ENCODE measurements at places on chromosomes 7 and 10.

GRCh38 chr7:80600046-80600445 lies 38.4 kb upstream of the CD36 start:
- DNase-seq: no peak

DNA sequence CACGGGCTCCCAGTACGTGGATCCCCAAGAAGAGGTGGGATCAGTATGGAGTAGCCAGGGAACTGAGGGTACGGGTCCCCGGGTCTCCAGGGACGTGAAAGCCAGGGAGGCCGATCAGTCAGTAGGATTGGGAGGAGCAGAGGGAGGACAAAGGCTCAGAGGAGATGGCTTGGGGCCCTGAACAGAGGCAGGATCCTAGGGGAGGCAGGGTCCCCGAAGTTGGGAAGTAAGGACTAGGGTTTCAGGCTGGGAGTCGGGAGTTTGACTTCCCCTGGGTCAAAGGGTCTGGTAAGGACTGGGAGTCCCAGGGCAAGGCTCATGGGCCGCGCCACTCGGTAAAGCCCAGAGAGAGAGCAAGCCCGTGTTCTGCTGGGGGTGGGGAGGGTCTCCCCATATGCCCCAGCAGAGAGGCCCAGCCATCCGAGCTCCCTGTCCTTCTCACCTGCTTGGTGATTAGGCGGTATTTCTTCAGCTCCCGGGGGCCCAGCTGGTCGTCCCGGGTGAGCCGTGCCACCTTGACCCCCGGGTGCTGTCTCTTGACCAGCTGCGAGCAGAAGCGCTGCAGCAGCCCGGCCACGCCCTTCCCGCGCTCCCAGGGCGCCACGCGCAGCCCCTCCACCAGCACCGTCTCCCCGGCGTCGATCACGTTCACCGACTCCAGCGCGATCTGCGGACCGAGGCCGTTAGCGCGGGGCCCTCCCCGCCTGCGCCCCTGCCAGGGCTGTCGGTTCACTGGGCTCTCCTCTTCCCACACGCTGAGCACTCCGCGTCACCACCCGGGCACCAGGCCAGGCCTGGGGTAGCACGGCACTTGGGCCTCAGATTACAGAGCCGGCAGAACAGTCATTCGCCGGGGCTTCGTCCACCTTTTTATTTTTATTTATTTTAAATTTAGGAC lies 7.0 kb downstream of the NAT16 start:
- DNase-seq: peak; percentile 36

GRCh38 chr10:130025811-130026485 lies 61.9 kb upstream of the EBF3 start:
- no peak for DNase-seq

GRCh38 chr10:47332946-47333345 lies 10.7 kb downstream of the GDF2 start:
- DNase-seq: no peak

- DNase-seq: no peak
Observed at GRCh38 chr7:147438216-147438615, 1152.3 kb upstream of the C7orf33 start.

- no peak for DNase-seq
Observed at GRCh38 chr10:106136175-106136574, 1028.3 kb downstream of the SORCS1 start.

DNA sequence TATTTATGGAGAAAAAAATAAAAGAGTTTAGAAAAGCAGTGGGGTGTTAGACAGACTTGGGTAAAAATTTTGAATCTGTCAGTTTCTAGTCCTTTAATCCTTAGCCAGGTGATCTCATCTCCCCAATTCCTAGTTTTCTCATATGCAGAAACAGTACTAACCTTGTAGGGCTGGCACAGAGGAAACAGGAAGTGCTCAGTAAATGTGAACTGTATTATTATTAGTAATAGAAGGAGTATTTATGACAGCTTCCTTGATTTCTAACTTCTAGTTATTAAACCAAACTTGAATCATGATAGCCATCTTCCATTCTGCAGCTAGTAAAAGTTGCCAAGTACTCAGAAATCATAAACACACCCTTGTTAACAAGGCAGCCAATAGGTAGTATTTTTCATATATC lies 12.5 kb downstream of the TBX20 start:
- DNase-seq: no peak

GRCh38 chr10:47326927-47327330 lies 4.7 kb downstream of the GDF2 start:
- DNase-seq: no peak

GRCh38 chr7:155551785-155552611 lies 5.6 kb upstream of the CNPY1 start:
- no peak for DNase-seq

DNA sequence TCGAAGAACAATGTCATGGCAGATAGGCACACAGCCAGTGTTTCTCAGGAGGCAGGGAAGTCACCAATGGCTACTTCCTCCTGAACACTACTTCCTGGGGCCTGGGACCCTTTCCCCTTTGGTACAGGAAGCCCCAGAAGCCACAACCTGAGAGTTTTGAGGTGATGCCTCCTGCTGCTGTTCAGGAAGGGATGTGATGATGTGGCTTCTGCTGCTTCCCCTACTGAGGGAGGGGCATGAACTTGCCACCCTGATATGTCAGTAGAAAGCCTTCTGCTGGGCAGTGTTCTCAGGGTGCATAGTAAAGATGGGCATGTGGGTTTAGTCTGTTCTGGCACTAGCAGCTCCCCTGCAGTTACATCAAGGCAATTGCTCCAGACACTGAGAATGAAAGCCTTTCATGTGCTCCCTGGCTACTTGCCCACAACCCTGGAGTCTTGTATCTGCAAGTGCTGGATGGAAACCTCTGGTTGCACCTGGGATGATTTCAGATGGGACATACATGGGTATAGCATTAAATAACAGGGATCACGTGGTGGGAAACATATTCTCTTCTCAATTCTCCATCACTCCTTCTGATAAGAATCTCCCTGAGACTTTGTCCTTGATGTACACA lies 69.3 kb downstream of the ADRA2A start:
- DNase-seq: no peak

DNA sequence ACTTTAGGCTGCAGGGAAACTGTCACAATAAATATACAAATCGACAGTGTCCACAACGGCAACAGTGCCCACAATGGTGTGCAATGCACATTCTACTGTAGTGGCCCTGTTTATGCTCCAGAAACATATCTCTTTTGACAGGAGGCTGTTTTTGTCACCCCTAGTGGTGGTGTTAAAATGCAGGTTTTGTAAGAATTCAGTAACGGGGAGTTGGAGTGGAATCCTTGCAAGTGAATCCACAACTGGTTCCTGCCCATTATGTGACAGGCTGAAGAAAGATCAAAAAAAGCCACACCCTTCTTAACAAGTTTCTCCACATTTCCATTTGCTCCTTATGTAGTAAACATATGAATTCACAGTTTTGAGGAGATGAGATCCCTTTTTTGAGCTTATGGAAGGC lies 58.5 kb downstream of the BEND7 start:
- DNase-seq: no peak

DNA sequence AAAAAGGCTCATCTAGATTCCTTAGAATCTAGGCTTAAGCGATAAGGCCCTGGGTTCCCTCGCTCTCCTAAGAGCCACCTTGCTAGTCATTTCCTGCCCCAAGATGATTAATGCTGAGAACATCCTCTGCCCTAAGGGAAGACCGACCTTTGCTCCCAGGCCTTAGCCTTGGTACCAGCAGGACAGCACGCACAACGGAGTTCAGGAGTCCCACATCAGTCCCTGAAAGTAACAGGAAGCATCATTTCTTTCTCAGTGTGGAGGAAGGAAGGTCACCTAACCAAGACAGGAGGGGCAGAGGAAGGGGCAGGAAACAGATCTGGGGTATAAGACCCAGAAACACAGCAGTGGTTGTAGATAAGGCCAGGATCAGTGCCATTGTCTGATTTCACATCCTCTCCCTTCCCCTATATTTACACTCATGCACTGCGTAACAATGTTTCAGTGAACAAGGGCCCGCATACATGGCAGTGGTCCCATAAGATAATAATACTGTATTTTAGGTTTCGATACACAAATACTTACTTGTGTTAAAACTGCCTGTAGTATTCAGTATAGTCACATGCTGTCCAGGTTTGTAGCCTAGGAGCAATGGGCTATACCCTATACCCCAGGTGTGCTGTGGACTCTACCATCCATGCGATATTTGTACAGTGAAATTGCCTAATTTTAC lies 8.1 kb upstream of the FAM107B start:
- DNase-seq: no peak

- no peak for DNase-seq
Observed at GRCh38 chr7:35261476-35262285, 7.8 kb upstream of the TBX20 start.

DNA sequence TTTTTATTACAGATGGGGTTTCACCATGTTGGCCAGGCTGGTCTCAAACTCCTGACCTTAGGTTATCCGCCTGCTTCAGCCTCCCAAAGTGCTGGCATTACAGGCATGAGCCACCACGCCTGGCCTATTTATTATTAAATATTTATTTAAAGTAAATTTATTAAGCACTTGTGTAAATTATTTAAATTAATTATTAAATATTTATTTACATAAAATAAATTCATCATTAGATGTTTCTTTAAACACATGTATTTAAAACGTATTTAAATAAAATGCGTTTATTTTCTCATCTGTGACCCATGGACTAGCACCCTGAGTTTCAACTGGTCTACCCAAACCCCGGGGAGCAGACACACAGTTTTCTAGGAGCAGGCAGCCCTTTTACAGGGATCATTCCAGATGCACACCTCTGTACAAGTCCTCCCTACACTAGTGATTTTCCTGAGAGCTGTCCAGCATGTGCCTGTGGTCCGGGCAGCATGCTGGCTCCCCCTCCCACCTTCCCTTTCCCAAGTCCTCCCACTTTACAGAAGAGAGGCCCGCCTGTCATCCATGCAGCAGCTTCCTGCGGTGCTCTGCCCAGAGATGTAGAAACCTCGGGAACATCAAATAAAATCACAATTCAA lies 89.2 kb upstream of the ATP6V0A4 start:
- no peak for DNase-seq

GRCh38 chr10:12500381-12501303 lies 151.3 kb downstream of the CAMK1D start:
- DNase-seq: no peak

GRCh38 chr10:121154310-121154709 lies 303.1 kb downstream of the WDR11 start:
- no peak for DNase-seq

- no peak for DNase-seq
Observed at GRCh38 chr7:97021747-97022490, 2.7 kb downstream of the DLX5 start.

GRCh38 chr7:72445075-72445474 lies 32.9 kb upstream of the CALN1 start:
- no peak for DNase-seq

DNA sequence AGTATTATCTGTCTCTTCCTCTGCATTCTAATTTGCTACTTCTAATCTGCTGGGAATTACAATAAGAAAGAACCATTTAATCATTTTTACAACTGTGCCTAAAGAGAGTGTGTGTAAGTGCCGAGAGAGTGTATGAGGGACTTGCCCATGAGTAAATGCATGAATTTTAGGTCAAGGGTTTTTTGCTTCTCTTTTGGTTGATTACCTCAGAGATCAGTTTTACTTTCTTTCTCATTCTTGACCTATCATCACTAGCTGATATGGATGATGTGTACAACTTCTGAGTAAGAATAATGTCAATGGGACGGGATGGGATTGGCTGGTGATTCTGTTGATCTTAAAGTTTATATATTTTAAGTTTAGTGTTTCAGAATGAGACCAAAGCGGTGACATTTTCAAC lies 47.8 kb downstream of the IKZF1 start:
- DNase-seq: no peak

GRCh38 chr7:50261593-50261992 lies 42.9 kb upstream of the IKZF1 start:
- DNase-seq: no peak

DNA sequence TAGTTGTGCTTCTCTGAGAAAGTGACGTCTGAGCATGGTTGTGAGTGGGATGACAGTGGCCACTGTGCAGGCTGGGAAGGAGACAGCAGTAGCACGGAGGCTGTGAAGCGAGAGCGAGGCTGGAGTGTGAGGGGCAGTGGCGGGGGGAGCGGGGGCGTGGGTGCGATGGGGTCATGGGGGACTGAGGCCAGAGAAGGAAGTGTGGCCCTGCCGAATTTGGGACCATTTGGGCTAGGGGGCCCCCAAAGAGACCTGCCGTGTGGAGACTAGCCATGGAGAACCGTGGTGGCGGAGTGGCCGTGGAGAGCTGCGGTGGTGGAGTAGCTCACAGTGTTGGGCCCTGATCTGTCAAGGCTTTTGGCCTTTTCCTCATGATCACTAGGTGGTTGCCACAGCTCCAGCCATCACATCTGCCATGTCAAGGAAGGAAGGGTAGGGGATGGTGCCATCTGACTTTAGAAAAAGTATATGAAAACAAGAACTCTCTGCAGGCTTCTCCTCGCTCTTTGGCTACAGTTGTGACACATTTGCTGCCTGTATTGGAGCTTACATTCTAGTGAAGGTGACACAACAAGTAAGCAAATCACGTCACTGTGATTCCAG lies 61.4 kb downstream of the MGMT start:
- no peak for DNase-seq

DNA sequence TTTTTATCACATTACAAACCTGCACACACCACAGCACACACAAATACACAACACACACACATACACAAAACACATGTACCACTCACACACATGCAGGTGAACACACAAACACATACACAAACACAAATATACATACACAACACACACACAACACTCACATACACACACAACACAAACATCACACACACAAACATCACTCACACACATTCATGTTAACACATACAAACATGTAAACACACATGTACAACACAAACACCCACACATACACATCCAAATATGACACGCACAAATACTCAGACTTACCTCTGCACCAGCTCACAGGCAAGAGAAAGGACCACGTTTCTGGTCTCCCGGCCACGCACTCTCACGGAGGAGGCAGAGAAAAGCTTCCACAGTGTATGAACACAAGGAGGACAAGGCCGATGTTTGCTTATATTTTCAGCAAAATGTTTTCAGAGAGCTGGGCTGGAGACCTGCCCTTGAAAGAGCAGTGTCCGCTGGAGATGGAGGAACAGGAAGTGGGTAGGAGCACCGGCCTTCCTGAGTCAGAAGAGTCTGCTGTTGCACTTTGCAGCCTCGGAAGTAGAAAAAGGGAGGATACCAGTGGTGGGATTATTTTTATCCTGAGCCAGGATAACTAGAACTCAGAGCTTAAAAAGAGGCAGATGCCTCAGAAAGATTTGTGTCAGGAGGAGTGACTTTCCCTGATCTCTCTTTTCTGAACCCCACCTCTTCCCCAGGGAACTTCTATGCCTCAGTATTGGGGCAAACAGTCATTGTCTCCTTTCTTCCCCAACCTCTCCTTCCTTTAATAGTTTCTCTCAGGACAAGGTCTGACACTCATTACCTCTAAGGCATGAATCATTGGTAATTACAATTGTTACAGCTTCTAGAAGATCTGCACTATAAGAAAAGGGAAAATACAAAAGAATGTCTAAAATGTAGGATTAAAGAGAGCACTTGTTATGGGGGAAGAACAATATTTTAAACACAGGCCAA lies at the start of gene GIMAP6:
GIMAP6 (minus strand) TSS at position 520 of the 999 bp plus-strand sequence. CDS start 2,243 bp downstream, outside the sequence.
- no peak for DNase-seq

GRCh38 chr10:76324283-76324682 lies 892.9 kb downstream of the LRMDA start:
- DNase-seq: peak; percentile 20
